ENCODE measurements at places on chromosomes 7 and 10.

DNA sequence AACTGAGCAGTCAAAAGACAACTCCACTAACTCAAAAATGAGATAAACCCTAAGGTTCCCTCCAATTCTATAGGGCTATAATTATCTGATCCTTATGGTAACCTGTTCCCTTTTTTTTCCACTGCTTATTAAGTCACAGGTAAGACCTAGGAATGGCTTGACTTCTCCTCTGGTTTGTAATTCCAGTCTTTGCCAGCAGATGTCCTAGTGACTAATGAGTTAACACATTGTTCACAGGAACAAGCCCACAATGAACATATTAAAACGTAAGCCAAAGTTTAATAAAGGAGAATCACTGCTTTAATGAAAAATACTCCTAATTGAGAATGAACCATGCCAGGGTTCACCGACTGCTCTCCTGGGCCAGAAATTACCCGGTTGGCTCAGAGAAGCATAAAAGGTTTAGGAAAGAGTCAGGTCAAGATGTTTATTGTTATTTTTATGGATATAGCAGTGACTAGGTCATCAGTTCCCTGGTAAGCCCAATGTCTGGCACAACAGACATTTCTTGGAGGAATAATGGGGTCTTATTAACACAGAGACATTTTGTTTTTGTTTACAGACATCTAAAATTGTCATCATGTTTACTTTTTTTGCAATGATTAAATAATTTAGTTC is 120.1 kb downstream of the ELAPOR2 start:
- DNase-seq, result peak; percentile 26

DNA sequence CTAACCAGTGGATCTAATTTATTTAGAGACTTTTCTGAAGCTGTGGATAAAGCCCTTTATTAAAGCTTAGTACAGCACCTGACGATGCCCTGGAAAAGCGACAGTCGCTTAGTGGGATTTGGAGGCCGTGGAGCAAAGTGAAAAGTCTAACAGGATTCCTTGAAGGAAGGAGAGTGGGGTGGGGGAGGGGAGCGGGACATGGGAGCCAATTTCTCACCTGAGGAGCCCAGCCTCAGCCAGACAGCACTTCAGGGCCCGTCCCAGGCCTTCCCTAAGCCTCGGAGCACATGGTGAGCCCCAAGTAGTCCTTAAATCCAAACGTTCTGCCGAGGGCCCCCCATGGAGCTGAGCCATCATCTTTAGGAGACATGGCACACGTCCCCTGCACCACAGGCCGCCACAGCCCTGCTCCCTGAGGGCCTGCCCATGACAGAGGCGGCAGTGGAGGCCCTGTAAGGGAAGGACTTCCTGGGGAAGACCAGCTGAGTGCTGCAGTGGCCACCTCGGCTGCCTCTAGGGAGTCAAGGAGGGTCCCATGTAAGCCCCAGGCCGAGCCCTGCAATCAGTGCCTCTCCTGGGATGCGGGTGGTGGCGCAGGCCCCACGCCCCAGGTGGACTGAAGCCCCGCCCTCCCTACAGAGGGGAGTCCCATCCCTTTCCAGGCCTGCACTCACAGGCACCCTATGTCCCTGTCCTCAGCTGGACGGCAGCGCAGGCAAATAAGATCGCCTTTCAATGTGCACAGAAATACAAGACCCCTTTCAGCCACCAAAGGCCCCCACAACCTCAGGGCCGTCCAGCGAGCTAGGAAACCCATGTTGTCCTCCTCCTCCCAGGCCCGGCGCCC is 187.0 kb downstream of the MAD1L1 start:
- DNase-seq, result no peak

- no peak for DNase-seq
Observed at GRCh38 chr7:139721417-139721816, 56.4 kb downstream of the HIPK2 start.

- no peak for DNase-seq
Observed at GRCh38 chr7:5479431-5479745, 55.8 kb upstream of the TNRC18 start.

DNA sequence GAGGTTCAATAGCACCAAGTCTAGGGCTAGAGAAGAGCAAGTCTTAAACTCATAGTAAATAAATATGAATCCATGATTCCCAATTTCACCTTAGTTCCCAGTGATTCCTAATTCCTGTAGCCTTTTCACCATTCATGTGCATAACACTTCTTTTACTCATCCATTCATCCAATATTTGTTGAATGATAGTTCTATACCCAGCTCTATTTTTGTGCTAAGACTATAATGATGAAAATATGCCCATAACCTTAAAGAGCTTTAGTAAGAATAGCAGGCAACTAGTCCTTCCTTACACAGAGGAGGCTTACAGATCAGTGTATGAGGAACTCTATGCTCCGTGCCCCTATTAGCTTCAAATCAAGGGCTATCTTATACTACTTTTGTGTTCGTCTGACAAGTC is 280.2 kb upstream of the CHRM2 start:
- DNase-seq, result no peak

DNA sequence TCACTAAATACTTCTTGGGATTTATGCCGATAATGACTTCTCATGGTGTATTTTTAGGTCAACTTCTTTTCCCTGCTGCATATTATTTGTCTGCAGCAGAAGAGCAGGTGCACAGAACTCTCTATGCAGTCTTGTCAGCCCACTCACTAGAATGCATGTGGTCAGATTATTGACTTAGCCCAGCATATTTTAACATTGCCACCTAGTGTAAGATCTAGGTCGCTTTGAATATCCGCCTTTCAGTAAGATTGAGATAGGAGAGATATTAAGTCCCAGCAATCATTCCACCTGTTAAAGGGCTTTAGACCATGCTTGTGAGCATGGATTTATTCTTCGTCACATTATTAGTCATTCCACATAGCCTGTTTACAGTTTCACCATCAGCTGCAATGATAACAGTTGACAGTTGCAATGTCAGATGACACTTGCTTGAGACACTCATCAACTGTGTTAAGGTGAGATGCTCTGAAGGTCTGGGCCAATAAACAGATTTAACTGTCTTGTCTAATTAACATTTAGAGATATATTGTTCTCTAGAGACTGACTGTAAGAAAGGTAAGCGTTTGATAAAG is 491.7 kb downstream of the ARL4A start:
- DNase-seq, result no peak
